ENCODE measurements at places on chromosomes 13 and 19. TPM values are rescaled to one million over a fixed set of nuclear protein-coding genes. Genes with fewer than 3 reads are reported as not detected.

The URAD gene
- total RNA-seq, result not detected

The CD70 gene
- not detected for total RNA-seq

The PGLYRP2 gene
- not detected for total RNA-seq

The YJEFN3 gene
- total RNA-seq, result 3.2 TPM

The ZNF878 gene
- total RNA-seq, result not detected

The CYP2S1 gene
- total RNA-seq, result under 0.01 TPM

The ZNF415 gene
- total RNA-seq, result 2.7 TPM

The PRTN3 gene
- not detected for total RNA-seq

The C5AR2 gene
- total RNA-seq, result 0.18 TPM

The KLF1 gene
- not detected for total RNA-seq

The ICAM1 gene
- 45.0 TPM for total RNA-seq

The ZNF799 gene
- total RNA-seq, result 0.71 TPM

The CEACAM4 gene
- total RNA-seq, result not detected

The ZNF836 gene
- 2.8 TPM for total RNA-seq

The ZFP14 gene
- total RNA-seq, result 0.89 TPM

The ZNF738 gene
- total RNA-seq, result 3.0 TPM

The GET3 gene
- 142 TPM for total RNA-seq

The SELENOV gene
- not detected for total RNA-seq

The PSG1 gene
- total RNA-seq, result 0.29 TPM

The EFNA2 gene
- not detected for total RNA-seq

The S1PR4 gene
- total RNA-seq, result not detected

The ZNF439 gene
- total RNA-seq, result 1.4 TPM

The ZNF700 gene
- 4.6 TPM for total RNA-seq

The LHB gene
- total RNA-seq, result not detected

The GPR42 gene
- not detected for total RNA-seq

The ZNF534 gene
- total RNA-seq, result not detected

The CABP5 gene
- total RNA-seq, result not detected

The ZNF729 gene
- not detected for total RNA-seq

The RAB3D gene
- total RNA-seq, result 9.0 TPM

The DLEU7 gene
- total RNA-seq, result not detected

The RAX2 gene
- total RNA-seq, result not detected

The ZNF568 gene
- 3.5 TPM for total RNA-seq

The FCAR gene
- not detected for total RNA-seq

The LRG1 gene
- total RNA-seq, result not detected

The NCAN gene
- total RNA-seq, result not detected

The FGF9 gene
- total RNA-seq, result not detected

The SYCN gene
- total RNA-seq, result not detected

The NFIX gene
- total RNA-seq, result 49.4 TPM

The SIGLEC8 gene
- total RNA-seq, result not detected

Measured in myometrial cell (primary cell).